ENCODE measurements at places on chromosomes 6 and 20.

- no peak for DNase-seq
Observed at GRCh38 chr20:38875175-38875993, 50.8 kb upstream of the FAM83D start.

GRCh38 chr6:14294270-14294951 lies 176.8 kb downstream of the CD83 start:
- no peak for DNase-seq

GRCh38 chr6:45812922-45813321 lies 202.7 kb downstream of the CLIC5 start:
- no peak for DNase-seq

DNA sequence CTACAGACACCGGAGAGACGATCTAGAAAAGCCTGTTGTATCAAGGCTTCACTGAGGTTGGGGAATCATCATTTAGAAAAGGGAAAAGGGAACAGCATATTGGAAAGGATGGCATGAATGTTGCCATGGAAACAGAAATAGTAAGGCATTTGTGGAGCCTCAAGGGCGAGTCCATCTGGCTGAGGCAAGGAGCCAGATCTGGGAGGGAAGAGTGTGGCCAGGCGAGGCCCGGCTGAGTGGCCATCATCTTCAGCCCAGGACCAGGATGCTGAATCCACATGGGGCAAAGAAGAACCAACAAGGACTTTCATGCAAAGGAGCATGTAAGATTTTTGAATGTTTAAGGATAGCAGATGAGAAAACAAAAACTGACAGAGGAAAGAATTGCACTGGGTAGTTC lies 85.8 kb downstream of the MAP3K5 start:
- DNase-seq, result no peak

DNA sequence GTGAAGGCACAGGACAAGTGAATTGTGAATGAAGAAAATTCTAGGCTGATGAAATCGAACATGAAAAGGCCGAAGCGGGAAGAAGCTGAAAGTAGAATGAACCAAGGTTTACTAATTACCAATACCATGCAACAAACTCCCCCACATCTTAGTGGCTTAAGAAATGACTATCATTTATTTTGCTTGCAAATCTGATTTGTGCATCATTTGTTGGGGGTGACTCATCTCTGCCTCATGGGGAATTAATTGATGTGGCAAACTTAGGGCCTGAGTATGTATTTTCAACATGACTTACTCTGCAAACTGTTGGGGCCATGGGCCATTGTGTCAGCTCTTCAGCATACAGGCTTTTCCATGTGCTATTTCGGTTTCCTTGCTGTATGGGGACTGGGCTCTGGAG lies 26.8 kb downstream of the PPP1R14C start:
- no peak for DNase-seq

DNA sequence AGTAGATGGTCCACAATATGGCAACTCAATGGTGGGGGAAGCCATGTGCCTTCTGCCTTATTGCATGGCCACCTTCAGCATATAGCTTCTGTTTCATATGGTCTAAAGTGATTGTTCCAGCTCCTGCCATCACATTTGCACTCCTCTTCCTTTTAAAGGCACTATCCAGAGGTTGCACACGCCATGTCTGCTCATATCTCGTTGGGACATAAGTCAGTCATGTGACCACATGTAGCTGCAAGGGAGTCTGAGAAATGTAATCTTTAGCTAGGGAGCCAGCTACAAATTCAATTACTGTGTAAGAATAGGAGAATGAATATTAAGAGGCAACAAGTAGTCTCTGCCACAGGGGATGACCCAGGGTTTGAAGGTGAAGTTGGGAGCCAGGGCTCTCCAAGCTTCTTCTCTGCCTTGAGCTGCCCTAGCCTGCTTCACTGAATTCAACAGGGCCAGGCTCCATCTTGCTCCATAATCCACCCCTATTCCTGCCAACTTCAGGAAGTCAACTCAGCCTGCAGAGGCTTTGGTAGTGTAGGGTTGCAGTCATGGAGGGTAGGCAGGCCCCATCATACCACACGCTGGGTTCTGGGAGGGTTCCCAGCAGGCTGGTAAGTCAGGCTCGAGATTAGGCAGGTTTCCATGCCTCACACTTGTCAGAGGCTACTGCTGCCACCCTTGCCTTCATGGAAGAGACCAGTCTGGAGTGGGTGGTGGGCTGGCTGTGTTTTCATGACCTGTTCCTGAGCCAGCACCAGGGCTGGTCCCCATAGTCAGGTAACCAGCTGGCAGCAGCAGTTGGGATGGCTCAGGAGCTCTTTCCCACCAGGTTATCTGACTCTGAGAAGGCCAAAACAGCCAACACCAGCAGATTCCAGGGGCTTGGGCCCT lies 56.7 kb upstream of the SAYSD1 start:
- DNase-seq, result no peak

- no peak for DNase-seq
Observed at GRCh38 chr20:43658069-43658722, 8.7 kb upstream of the MYBL2 start.

- DNase-seq, result no peak
Observed at GRCh38 chr20:2515203-2515602, 6.5 kb upstream of the ZNF343 start.

DNA sequence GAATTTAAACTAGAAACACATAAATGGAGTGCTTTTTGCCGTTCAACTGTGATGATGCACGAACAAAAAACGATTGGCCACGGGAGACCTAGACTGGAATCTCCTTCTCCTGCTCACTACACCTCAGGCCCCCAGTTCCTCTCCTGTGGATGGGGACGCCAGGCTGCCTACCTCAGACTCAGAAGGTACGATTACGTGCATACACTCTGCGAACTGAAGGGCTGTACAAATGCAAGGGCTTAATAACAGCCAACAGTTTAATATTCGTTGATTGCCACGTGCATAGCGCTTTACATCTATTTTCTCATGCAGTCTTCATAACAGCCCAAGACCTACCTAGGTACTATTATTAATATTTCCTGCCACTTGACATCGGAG lies 495 bp upstream of the ARMC2 start:
- no peak for DNase-seq

DNA sequence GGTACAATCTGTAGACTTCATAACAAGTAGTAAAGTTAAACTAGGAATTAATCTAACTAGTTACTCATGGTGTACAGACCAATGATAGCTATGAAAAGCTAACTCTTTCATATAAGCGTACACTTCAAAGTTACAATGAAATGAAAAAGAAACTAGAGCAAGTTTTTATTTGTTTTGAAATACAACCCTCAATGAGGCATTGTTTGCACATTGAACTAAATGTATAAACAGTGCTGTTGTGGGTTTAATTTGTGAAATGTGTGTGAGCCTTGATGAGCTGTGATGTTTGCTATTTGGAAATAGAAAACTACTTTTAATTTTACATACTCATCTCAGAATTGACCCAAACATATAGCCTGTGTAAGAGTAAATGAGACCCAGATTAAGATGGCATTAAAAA lies 11.1 kb upstream of the EYA4 start:
- no peak for DNase-seq

DNA sequence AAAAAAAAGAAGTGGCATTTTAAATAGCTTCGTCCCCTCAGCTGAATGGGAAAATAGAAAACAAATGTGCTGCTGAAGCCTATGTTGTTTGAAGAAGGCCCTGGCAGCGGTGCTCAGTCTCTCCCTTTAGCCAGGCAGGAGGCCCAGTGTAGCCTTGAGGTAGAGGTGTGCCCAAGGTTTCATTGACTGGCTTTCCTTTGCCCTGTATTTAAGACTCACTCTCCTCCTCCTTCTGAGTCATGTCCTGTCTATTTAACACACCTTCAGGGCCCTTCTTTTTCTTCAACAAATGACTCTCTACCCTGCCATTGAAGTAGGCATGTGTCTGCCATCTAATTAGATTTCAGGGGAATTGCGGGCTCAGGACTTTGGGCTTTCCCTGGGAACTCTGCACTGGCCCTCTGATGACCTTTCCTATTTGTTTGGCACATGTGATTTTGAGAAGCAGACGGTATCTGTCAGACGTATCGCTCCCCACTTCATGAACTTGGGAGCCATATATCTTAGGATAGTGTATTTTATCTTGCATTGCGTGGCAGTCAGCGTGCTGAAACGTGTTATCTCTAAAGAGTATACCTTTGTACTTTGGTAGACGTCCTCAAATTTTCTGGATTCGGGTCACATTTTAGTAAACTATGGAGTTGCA lies 4.3 kb downstream of the TJAP1 start:
- DNase-seq, result no peak

GRCh38 chr6:40912158-40912946 lies 126.7 kb downstream of the UNC5CL start:
- DNase-seq, result no peak

DNA sequence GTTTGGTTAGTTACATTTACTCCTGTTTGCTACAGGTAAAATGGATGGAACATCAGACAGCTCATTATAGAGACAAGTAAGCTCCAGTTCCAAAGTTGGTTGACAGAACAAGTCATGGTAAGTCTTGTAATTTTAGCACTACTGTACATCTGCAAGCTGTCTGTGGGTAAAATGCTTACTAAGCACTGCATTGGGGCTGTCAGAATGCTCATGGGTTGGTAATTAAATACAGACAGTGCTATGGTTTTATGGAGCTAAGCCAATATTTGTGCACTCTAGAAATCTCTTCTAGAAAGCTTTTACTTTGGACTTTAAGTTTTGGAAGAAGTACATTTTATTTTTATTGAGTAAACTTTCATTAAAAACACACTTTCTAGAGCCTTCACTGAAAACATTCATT lies 419.2 kb upstream of the MMS22L start:
- DNase-seq, result no peak

- no peak for DNase-seq
Observed at GRCh38 chr6:97175806-97176205, 107.2 kb downstream of the MMS22L start.

GRCh38 chr6:28948782-28949486 lies 25.1 kb upstream of the TRIM27 start:
- DNase-seq, result no peak

DNA sequence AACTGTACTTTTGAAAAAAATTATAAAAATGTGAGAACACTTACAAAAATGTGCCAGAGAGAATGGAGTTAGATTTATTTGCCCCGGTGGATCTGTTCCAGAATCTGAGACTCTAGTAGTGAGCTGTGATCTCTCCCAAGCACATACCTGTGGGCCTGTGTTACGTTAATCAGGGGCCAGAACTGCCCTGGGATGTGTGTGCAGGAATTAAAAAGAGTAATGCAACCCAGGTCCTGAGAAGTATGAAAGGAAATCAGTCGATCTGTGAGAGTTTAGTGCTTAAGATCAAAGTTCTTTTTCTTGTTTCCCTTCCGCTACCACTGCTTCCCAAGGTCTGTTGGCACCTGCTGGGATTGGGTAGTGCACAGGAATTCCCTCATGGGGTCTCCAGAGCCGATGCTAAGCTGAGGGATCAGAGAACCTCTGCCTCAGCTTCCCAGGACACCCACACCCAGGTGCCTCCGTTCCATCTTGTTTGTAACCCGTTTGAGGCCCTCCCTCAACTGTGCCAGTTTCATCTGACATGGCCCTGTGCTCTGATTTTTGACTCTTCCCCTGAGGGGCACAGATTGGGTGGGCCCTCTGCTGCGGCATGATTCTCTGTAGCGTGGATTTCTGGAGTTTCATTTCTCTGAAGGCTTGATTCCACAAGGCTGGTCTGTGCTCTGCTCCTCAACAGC lies 87.7 kb downstream of the RREB1 start:
- DNase-seq, result no peak

- no peak for DNase-seq
Observed at GRCh38 chr6:127190552-127190951, 72.1 kb downstream of the RSPO3 start.

Measured in cortex of kidney (tissue), 1 donor.